Inflammatory macrophage (primary cell): ENCODE measurements at places on chromosomes 2 and 18.
A peak's percentile ranks its signal among the peaks of the same experiment; 100 is the strongest.

DNA sequence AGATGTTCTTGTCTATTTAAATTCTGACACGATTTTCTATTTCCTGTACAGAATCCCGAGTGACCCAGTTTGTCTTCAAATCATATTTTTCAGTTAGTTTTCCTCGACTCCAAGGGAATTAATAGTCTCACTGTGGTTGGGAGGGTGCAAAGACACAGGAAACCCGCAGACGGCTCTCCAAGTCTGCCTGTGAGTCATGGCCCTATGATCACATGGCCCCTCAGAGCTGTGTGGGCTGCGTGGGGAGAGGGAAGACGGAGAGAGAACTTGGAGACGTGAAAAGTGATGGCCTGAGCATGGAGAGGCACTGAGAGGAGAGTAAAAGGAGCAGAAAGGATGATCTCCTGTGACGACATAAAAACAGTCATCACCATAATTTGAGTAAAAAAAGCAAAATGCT, 989.9 kb downstream of the DCDC2C start:
- no peak for DNase-seq

GRCh38 chr18:59576541-59577385, 120.5 kb downstream of the CCBE1 start:
- DNase-seq, result no peak

DNA sequence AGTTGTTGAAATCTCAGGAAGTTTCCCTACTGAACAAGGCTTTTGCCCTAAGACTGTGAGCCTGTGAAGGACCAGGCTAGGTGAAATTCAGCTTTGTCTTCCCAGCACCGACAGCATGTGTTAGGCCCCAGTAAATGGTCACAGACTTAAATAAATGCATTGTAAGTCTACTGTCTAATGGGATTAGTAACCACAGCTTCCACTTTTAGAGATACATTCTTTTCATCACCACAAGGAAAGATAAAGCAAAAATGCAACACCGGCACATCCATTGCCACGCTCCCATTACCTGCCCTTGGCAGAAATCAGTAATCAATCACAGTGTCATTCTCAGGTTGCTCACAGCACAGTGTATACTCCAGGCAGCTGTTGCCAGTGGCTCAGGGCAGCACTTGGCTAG, 59.3 kb downstream of the CRACDL start:
- DNase-seq, result no peak

DNA sequence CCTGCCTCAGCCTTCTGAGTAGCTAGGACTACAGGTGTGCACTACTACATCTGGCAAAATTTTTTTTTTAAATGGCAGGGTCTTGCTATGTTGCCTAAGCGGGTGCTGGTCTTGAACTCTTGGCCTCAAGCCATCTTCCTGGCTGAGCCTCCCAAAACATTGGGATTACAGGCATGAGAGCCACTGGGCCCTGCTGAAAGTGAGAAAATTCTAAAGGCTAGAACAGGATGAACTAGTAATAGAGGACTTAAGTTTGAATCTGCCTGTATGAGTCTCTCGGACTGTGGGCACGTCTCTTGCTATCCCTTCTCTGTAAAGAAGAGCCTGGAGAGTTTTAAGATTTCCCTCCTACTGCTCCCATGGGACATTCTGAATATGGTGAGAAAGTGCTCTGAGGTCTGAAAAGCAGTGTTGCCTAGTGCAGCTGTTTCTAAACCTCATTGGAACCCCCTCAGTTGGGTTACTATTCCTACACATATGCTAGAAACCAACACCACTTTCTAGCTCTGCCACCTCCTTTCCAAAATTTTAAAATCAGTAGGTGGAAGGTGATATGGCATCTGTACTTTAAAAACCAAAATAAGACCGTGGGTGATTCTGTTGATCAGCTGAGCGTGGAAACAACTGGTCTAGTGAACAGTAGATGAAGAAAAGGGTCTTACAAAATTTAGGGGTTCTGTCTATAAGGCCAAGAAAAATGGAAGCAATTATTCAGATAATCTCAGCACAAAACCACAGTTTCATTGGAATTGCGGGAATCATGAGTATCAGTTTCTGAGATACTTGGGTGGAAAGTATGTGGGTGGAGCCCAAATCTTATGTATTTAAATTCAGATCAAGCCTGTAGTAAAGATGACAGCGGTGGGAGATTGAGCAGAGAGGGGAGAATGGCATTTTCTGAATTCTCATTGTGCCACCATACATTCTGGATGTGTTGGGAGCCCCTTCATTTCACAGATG, 259.8 kb upstream of the CXCR4 start:
- DNase-seq, result no peak

DNA sequence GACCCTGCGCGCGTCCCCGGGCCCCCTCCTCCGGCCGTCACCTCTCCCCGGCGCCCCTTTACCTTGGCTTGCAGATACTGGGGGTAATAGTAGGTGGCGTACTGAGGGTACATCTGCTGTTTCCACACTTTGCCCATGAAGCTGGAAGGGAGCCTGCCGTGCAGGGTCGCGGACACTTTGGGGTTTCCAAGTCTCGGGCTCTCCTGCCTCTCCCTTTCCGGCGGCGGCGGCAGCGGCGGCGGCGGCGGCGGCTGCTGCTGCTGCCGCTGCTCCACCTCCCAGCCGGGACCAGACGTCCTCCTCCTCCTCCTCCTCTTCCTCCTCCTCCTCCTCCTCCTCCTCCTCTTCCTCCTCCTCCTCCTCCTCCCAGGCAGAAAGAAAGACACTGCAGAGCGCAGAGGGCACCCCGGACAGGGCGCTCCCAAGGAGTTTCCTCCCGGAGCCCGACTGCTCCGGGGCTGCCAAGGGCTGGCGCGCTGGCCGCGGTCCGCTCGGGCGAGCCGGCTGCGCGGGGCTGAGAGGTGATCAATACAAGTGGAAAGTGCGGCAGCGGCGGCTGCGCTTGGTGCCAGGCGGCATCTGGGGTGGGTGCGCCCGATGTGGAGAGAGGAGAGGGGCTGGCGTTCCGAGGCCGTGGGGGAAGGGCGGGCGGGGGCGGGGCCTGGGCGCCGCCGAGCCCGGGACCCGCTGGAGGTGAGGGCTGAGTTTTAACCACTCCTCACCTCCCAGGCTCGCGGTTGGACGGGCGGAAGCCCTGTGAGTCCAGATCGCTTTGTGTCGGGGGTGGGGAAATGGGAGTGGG, at the start of gene RBMS1:
Gene RBMS1, minus strand, starts transcription at position 581 of the 802 bp plus-strand sequence. Its CDS starts 444 bp downstream, at position 137.
- peak; percentile 42 for DNase-seq

- DNase-seq, result no peak
Measured at GRCh38 chr2:18651842-18652774, 62.7 kb upstream of the NT5C1B start.

DNA sequence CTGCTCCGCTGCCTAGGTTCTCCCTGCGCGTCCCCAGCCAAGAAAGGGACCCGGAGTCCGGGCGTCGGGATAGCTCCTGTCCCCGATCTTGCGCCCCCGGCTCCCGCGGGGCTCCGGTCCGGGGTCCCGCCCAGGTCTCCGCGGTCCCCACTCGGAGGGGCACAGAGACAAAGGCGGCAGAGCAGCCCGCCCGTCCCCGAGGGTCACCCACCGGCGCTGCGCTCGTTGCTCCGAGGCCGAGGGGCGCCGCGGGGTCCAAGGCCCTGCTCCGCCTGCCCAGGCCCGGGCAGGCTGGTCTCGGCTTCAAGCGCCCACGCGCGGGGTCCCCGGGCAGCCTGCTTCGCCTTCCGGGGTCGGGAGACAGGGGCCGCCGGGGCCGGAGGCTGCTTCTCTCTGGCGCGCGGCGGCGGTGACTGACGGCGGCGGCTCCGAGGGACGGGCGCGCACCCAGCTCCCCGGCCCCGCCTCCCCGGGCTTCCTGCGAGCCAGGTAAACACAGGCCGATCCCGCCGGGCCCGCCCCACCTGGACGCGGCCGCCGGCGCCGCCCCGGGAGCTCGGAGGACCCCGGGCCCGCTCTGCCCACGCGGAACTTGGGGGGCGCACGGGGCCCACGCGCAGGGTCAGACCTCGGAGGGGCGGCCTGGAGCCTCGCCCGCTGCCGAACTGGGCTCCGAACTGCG, at the start of gene MBP:
Gene MBP, minus strand, starts transcription at position 415 of the 682 bp plus-strand sequence. CDS start 27,522 bp downstream, outside the sequence.
- peak; percentile 59 for DNase-seq

DNA sequence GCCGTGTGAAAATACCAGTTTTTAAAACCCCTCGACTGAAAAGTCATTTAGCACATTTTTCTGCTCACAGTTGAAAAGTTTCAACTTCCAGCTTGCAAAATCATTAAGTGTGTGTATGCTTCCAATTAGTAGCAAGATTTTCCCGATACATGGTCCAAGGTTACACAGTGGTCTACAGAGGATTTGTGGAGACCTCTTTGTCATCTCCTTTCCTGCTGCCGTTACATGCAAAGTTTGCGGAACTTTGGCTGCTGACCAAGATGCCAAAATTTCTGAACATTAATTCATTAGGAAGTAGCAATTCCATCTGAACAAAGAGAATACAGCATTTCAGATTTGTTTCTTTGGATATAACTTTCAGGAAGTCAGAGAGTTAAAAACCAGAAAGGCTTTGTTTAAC, 474.6 kb downstream of the PLCL1 start:
- DNase-seq, result no peak

GRCh38 chr18:44730803-44731529, 50.3 kb downstream of the SETBP1 start:
- DNase-seq, result peak; percentile 48

DNA sequence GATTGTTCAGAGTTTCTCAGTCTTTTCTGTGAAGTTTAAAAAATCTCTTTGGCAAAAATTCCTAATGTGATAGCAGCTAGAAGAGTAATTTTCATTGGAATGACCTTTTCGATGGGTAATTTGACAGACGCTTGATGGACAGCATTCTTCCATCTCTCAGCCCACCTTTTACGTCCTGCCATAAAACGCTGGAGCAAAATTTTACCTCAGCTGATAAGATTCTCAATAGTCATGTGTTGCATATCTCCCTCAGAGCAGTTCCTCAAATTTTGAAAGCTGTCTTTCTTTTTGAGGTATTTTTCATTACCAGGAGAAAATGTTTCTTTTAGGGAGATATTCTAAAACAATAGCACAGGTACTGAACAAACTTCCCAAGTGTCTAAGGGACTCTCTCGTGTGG, 441.4 kb downstream of the PARD3B start:
- no peak for DNase-seq

DNA sequence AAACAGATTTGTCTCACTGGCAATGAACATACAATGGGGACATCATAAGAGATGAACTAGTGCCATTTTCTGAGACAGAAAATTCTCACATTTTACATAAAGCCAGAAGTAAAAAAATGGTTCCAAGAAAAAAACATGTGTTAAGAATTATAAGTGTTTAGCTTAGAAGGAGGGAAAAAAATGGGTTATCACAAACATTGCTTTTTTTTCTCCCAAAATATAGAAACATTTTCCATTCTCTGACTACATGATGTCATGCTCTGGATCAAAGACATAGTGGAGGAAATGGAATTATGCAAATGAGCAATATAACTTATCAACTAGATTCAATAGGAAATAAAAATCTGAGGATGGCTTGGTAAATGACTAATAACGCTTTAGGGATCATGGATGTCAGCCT, 49.8 kb downstream of the SPATS2L start:
- no peak for DNase-seq

GRCh38 chr2:106011380-106011779, 182.7 kb downstream of the UXS1 start:
- no peak for DNase-seq

- no peak for DNase-seq
Measured at GRCh38 chr2:12259493-12259892, 457.2 kb upstream of the TRIB2 start.

DNA sequence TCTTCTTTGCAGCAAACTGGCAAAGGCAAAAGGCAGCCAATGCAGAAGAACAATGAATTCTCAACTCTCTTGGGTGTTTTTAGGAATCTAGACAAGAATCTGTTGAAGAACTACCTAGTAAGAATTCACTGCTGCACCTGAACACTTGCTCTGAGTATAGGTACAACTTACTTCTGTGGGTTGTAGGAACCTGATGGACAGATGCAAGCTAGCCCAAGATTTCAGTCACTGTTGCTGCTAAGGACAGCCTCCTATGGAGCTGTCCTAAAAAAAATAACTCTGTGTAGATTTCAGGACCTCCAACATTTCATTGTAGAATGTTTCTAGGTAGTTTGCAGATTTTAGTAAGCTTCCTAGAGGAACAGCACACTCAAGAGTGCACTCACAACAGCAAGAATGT, 363.5 kb downstream of the CBLN2 start:
- no peak for DNase-seq

DNA sequence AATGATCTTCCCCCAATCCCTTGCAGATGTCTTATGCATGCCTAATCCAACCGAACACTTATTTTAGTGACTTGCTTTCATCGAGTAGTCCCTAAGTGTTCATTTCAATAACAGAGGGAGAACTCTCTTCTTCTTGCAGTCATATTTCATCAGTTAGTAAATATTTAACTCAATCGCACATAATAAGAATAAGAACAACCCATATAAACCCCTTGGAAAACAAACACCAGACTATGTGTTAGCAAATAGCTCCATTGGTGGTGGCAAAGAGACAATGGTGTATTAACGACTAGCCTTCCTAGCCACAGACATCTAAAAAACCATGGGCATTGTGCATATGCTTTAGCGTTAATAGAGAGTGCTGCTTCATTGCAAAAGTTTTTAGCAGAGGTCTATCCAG, 725.8 kb downstream of the BCL11A start:
- DNase-seq, result no peak

GRCh38 chr2:201558665-201559064, 84.6 kb downstream of the TMEM237 start:
- no peak for DNase-seq

GRCh38 chr2:170086117-170086688, 91.7 kb upstream of the MYO3B start:
- DNase-seq, result no peak

DNA sequence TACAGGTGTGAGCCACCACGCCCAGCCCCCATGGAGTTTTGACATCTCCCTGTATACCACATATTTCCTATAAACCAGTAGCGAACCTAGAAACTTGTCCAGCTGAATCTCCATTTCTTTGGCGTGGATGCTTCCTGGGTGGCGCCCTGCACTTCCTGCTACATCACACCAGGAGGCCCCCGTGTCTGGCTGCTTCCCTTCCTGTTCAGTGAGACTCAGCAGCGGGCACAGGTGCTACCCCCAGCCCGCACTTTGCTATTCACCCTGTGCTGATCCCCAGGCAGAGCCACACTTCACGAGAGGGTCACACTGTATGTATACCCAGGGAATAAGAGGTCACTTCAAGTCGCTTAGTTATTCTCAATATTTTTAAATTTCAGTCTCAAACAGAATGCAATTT, 35.0 kb downstream of the CYP27C1 start:
- no peak for DNase-seq

DNA sequence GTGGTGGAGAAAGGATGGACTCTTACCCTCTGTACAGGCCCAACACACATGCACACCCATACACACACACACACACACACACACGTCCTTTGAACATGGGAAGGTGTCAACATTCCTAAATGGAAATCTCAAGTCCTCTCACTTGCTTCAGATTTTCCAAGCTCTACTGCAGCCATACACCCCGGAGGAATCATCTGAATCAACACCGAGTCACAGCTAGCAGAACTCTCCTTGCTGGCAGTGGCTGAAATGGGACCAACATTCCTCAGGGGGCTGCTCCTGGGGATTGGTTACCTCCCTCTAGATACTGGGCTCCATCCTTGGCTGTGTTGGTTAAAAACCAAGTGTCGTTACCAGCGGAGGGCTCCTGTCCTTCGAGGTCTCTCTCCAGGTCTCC, 112.7 kb downstream of the BCL11A start:
- DNase-seq, result no peak

- no peak for DNase-seq
Measured at GRCh38 chr18:71665131-71665530, 879.0 kb downstream of the CBLN2 start.
